ENCODE measurements at places on chromosomes 1 and 21.

DNA sequence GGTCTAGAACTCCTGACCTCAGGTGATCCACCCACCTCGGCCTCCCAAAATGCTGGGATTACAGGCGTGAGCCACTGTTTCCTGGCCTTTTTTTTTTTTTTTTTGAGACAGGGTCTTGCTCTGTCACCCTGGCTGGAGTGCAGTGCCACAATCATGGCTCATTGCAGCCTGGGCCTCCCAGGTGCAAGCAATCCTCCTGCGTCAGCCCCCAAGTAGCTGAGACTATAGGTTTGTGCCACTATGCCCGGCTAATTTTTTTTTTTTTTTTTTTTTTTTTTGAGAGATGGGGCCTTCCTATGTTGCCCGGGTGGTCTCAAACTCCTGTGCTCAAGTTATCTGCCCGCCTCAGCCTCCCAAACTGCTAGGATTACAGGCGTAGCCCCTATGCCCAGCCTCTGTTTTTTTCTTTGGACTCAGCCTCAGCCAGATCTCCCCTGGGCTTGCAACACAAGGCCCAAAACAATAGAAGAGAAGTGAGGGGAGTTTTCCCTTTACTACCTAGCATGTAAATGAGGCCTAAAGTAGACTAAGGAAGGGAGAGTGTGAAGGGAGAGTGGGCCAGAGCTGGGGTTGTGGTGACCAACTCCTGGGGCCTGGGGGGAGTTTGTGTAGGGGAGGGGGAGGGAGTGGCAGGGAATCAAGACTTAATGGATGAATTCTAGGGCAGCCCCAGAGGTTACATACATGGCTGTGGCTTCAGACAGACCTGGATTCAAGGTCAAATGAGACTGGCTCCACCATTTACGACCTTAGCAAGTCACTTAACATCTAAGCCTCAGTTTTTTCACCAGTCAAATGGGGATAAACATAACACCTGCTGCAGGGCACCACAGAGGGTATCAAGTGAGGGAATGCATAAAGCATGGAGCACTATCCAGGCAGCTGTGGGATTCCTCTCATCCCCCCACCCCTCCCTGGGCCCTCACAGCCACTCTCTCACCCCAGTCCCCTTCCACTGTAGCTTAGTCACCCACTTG lies 1.6 kb upstream of the CD52 start:
- no peak for DNase-seq

DNA sequence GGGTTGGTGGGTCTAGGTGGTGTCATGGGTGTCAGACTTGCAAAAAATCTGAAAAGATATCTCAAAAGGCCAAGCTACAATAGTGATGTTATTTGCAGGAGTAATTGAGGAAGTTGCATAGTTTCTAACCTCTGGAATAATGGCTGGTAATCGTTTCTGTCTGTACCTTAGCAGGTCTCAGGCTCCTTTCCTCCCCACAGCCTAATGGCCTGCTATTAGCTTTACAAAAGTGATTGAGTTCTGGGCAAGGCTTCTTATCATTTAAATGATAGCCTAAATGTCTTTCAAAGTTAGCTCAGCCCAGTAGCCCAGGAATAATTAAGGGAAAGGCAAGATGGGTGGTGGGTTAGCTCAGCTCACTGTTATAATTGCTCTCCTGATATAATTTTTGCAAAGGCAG lies 37.7 kb upstream of the IGSF5 start:
- no peak for DNase-seq

- DNase-seq = no peak
These were observed 18.5 kb downstream of the NCF2 start for GRCh38 chr1:183571678-183572268.

GRCh38 chr1:188371295-188371806 lies 1542.6 kb downstream of the PLA2G4A start:
- no peak for DNase-seq

GRCh38 chr1:223456747-223457146 lies 63.5 kb downstream of the CCDC185 start:
- no peak for DNase-seq
